KBM-7 (cell line): ENCODE measurements at places on chromosomes 11 and 22.

- no peak for DNase-seq
Observed at GRCh38 chr11:47477323-47477722, 28.4 kb upstream of the RAPSN start.

DNA sequence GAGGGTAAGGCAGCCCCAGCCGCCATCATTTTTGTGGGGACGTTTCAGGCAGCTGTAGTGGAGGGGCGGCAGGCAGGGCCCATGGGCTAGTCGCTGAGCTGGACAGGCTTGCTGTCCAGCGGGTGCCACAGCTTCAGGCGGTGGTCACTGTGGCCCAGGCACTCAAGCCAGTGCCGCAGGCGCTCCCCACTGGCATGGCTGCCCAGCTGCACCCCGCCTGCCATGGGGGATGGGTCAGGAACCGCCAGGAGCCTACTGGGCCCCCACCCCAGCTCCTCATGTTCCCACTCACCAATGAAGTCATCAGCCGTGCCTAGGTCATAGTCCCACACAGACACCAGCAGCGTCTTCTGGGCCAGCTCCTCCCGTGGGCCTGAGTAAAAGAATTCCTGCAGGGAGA, 6.0 kb downstream of the NDUFV1 start:
- DNase-seq = no peak

DNA sequence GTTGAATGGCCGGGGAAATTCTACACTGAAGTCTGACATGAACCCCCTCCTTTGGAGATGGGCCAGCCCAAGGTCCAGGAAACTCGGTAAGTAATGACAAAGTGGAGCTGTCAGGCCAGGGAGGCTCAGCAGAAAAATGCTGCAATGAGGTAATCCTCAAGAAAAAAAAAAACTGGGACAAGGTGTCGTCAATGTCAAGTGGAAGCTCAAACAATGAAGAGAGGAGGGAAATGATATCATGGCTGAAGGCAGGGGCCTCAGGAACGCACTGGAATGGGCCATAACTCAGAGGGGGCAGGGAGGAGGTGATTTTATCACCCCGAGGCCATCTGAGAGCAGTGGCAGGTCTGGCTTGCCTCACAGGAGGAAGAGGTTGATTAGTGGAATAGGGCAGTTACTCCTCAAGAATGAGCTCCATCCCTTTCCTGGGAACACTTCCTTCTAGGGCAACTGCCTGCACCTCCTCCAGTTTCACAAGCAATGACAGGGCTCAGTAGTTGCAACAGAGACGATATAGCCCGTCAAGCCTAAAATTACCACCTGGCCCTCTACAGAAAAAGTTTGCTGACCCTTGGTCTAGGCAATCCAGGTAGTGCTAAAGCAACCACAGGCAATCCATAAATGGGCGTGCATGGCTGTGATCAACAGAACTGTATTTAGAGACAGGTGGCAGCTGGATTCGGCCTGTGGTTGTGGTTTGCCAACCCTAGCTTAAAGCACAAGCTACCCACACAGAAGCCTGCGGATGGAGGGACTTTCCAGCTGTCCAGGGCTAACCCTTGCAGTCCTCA, 65.2 kb downstream of the FBXO7 start:
- no peak for DNase-seq

- no peak for DNase-seq
Observed at GRCh38 chr11:15278128-15278527, 163.4 kb downstream of the INSC start.

GRCh38 chr11:57348636-57349313, 10.6 kb downstream of the P2RX3 start:
- DNase-seq = no peak
